NCI-H2081 treated with DMSO at 0.1 percent for 48 hours (cell line): ENCODE measurements at places on chromosomes 16 and 17.

DNA sequence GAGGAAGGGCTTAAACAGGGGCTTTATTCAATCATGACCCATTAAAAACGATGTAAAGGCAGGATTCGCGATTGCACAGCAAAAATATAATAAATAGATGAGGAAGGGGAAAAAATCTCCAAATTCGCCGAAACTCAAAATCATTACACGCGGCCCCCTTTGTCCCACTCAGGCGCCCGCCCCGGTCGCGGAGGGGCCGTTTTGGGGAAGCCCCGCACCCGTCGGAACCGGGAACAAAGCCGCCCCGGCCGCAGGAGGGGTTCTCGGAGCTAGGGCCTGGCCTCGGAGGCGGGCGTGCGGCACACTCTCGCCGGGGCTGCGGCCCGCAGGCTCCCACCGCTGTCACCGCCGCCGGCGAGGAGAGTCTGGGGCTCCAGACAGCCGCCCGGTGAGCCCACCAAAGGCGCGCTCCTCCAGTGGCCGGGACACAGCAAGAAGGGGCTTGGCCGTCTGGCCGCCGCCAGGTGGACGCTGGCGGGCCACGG, 521 bp downstream of the C16orf87 start:
- DNase-seq = no peak

DNA sequence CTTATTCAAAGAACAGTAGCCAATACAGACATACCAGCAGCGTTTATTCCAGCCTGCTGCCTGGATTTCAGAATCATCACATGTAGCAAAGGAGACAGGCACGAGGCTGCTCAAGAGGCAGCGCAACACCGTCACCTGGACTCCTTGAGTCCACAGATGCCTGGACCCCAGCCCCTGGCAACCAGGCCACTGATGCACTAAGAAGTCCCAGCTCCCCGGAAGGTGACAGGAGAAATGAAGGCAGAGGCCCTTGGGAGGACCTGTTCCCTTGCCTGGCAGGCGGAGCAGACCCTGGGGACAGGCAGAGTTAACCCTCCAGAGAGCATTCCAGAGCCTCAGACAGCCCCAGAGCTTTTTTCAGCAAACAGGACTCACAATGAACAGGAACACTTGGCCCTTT, 16.5 kb downstream of the SMIM5 start:
- DNase-seq = no peak

DNA sequence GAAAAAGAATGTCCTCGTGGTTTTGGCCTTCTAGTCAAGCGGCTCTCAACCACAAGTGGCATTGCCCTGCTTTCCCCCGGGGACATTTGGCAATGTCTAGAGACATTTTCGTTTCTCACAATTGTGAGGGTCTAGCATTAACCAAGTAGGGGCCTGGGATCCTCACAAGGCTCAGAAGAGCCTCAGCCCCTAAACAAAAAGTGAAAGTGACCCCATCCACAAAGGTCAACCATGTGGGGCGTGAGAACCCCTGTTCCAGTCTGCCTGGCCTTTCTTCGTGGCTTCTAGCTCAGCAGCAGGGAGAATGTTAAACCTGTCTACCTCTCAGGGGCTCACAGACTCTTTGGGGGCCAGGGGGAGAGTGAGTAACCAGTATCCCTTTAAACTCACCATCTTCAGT, 4.8 kb upstream of the RPL38 start:
- no peak for DNase-seq

GRCh38 chr16:73108195-73108963, 60.5 kb upstream of the ZFHX3 start:
- no peak for DNase-seq

GRCh38 chr16:66354034-66354909, 12.2 kb upstream of the CDH5 start:
- DNase-seq = no peak

DNA sequence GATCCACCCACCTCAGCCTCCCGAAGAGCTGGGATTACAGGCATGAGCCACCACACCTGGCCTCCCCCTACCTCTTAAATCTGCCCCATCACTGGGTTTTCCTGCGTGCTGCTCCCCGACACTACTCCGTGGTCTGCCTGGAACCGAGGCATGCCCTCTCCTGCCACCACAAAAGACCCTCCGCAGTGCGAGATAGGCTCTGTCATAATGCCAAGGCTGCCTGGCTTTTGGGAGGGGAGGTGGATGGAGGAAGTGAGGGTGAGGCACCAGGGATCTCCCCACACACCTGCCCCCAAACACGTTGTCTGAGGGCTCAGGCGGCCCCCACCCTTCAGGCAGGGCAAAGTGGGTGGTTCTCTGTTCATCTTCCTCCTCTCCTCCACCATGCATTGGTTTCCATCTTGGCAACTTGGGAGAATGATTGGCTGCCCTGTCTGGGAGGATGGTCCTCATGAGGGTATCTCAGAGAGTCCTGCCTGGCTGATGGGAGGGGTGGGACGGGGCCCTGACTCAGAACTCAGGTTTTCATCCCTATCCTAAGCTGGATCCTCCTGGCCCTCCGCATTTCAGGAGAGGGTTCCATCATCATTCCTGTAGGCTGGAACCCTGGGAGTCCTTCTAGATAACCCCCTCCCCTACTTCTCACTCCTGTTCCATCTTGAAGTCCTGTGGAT, 23.2 kb downstream of the IGFBP4 start:
- DNase-seq = no peak

- DNase-seq = no peak
These were observed 1.6 kb upstream of the DECR2 start for GRCh38 chr16:400061-400591.

DNA sequence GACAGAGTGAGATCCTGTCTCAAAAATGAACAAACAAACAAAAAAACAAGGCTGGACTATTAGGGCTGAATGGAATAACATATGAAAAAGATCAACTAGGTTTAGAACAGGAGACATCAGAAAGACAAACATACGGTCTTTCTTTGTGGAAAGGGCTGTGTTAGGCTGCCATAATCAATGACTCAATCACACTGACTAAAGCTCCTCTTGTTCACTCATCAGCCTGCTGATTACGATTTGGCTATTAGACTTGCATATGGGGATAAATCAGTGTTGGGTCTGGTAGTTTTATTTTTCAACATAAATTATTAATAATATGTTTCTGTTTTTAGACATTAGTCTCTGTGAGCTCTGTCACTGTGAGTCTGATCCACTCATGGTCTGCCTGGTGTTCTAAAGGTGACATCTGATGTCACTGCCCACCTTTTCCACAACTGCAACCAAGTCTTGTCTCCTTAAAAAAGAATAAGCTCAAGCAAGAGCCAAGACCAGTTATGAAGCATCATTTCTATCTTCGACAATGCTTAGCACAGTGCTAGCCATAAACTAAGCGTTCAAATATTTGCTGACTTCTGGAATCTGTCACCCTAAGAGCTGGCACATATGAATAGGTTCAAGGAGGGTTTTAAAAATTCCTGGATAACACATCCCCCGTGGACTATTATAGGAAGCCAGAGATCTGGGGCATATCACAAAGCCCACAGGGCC, 10.2 kb downstream of the CFAP20 start:
- no peak for DNase-seq

GRCh38 chr17:68697850-68698361, 96.7 kb upstream of the FAM20A start:
- DNase-seq = no peak

DNA sequence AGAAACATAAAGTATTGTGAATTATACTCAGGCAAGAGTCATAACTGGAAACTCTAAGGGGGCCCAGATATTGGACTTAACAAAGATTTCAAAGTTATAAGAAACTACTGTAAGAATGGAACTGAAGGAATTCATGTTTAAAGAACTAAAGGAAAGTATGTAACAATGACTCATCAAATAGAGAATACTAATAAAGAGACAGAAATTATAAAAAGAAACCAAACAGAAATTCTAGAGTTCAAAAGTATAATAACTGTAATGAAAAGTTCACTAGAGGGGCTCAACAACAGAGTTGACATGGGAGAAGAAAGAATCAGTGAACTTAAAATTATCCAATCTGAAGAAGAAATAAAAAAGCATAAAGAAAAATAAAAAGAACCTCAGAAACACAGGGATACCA, 55.4 kb downstream of the ADCY9 start:
- no peak for DNase-seq

- DNase-seq = no peak
These were observed 247.9 kb upstream of the SOX9 start for GRCh38 chr17:71872843-71873485.

DNA sequence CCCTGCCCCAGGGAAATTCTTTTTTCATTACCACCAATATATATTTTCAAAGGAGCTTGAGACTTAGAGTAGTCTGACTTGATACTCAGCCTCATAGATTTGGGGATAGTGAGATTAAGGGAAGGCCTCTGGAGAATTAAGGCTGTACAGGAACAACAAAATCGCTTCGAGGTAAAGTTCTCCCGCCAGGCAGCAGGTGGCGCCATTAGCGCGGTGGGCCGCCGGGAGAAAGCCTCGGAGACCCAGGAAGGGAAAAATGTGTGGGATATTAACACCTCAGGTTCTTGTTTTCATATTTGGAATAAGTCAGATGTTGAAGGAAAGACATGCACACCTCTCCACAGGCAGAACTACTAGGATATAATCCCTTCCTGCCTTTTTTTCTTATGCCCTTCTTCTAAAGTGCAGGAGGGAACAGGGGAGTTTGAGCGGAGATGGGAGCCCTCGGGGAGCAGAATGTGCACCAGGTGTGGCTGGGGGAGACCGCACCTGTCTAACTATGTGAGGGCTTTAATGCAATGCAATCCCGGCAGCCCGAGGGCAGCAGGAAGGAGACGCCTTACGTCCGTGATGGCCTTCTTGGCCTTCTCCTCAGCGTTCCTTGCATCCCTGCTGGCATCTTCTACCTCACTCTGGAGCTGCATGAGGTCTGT, 25.9 kb downstream of the MYH3 start:
- DNase-seq = no peak

DNA sequence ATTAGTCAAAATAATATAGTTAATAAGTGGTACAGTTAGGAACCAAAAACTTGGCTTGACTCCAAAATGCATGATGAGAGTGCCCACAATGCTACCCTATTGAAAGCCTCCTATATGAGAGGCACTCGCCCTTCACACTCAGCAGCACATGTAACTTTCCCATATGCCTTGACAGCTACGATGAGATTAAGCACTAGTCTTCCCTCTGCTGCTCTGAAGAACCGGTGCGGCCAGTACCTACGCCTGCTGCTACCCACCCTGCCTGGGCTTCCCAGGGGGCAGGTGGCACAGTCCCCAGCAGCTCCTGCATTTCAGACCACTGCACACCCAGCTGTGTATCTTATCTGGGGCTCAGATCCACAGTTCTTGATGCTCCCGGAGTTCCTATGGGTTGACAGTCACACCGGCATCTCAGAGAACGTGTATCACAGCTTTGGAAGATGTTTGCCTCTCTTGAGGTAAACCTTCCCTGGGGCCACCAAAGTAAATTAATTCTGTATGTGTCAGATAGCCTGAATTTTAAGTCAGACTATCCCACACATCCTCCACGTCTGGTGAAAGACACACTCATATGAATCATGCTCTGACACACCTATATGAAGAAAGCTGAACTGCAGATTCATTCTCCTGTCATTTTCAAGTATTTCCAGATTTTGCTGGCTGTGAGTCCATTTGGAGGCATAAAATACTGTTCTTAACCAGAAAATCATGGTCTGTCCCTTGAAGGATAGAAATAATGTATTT, 77.8 kb downstream of the MYH10 start:
- no peak for DNase-seq

DNA sequence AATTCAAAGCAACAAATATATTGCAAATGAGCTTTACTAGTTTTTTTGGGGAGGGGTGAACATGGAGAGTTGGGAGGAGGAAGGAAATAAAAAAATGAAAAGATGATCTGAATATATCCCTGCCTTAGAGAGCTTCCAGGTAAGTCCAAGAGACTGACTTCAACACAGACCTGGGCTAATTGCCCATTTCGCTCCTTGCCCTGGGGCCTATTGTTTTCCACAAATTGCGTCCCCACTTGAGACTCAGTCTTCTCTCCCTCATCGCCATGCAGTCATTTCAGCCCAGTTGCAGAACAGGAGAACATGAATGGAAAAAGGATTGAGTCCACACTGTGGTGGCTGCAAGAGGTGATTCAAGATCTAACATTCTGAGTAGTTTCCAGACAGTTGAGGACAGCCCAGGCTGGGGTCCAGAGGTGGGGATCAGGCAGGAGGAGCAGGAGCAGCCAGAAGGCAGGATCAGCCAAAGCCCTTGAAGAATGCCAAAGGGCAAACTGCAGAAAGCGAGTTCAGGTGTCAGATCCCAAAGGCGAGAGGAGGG, 21.6 kb upstream of the TOB1 start:
- DNase-seq = no peak

DNA sequence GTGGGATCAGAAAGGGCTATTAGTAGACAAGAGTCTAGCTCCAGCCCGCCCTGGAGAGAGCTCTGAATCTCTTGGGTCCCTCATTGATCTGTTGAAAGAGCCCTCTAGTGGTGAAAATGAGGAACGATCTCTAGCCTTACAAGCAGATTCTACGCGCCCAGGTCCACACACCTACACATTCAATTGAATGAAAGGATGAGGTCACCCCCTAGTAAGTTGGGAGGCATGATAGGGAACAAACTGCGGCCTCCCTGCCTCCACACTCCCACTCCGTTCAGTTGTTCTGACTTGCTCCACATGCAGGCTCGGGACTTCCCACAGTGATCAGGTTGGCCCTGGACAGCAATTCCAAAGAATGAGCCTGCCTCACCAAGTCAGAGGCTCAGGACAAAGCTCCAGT, 2.9 kb upstream of the CACNG3 start:
- no peak for DNase-seq

- DNase-seq = no peak
These were observed 25.0 kb upstream of the ZNF750 start for GRCh38 chr17:82864713-82865248.

- no peak for DNase-seq
These were observed 59.5 kb downstream of the AKAP1 start for GRCh38 chr17:57144567-57144966.

DNA sequence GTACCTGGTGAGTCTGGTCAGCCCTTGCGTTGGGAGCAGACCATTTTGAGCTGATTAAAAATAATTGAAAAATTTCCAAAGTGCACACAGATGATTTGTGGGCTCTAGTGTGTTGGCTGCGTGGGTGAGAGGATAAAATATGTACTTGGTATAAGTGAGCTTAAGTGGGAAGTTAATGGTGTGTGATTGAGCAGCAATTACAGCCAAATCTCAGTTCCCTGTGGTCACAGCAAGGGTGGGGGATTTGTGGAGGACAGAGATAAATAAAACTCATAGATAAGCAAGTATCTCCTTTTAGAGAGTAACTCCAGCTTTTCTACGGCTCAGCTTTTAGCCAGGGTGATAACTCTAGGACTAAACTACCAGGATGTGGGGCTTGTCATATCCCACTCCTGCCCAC, 390.4 kb downstream of the UTP18 start:
- DNase-seq = peak; percentile 24

DNA sequence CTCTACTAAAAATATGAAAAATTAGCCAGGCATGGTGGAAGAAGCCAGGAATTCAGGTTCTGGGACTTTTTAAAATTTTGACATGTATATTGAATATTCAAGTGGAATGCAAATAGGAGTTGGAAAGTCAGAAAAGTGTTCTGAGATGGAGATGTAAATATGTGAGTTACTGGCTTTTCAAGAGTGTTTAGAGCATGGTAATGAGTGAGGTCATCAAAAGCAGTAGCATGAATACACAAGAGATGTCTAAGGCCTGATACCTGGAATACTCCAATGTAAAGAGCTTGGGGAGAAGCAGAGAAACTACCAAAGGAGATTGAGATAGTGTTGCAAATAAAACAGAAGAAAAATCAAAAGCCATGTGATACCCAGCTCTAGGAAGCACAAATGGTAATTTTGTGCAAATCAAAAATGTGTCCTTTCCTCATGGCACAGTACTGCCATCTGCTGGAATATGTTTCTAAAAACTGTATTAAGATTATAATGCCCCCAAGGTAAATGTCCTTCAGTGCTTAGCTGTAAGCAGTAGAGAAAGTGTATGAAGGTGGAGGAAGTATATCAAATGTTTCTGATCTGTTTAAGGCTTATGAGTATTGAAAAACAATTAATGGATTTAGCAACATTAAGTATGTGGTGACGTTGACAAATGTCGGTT, 908.4 kb downstream of the KCNJ18 start:
- no peak for DNase-seq
